ENCODE measurements at places on chromosomes 6 and 20.

GRCh38 chr6:20341564-20341963 lies 60.1 kb upstream of the E2F3 start:
- no peak for DNase-seq

- DNase-seq, result no peak
Observed at GRCh38 chr6:30760549-30760948, 16.2 kb upstream of the IER3 start.

GRCh38 chr20:5000263-5001173 lies 792 bp downstream of the SLC23A2 start:
- DNase-seq, result no peak

- no peak for DNase-seq
Observed at GRCh38 chr20:39359981-39360620, 398.0 kb downstream of the DHX35 start.

GRCh38 chr6:3039384-3039783 lies 28.9 kb upstream of the RIPK1 start:
- no peak for DNase-seq

- DNase-seq, result no peak
Observed at GRCh38 chr6:95266537-95267258, 310.6 kb upstream of the MANEA start.

DNA sequence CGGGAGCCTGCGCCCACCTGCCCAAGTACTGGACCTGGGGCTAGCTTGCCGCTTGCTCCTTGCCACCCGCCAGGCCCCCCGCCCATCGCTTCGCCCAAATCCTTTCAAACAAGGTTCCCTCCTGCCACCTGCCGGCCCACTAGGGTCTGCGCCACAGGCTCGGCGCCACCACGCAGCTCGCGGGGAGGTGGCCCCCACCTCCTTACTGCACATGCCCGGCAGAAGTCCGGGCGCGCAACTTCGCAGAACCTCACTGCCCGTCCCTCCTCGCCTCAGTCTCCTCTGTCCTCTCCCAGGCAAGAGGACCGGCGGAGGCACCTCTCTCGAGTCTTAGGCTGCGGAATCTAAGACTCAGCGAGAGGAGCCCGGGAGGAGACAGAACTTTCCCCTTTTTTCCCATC lies 11.2 kb downstream of the GNAS-AS1 start:
- DNase-seq, result no peak

DNA sequence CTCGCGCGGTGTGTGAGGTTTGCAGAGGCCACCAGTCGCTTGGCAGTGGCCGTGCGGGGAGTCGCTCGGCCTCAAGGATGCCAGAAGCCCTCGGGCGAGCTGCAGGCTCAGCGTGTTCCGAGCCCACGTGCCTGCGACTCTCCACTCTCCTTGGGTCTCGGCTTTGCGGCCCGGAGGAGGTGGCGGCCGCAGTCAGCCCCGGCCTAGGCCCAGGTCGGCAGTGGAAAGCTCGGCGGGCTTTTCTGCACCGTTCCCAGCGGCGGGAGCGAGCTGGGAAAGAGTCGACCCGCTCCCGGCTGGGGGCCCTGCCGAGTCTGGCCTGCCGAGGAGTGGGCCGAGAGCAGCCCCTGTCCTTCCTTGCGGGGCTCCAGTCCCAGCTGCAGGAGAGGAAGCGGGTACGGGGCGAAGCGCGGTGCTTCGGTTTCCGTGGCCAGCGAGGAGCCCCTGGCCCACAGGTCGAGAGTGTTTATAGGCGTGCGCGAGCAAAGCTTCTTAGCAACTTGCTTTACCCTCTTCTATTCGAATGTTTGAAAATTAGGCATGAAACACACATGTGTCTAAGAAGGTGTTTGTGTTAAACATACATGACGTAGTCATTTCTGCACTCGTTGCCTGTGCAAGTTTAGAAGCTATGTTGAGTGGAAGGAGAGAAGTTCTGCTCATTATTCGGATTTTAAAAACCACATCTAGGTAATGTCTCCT lies 5.6 kb downstream of the FOXC1 start:
- DNase-seq, result no peak

DNA sequence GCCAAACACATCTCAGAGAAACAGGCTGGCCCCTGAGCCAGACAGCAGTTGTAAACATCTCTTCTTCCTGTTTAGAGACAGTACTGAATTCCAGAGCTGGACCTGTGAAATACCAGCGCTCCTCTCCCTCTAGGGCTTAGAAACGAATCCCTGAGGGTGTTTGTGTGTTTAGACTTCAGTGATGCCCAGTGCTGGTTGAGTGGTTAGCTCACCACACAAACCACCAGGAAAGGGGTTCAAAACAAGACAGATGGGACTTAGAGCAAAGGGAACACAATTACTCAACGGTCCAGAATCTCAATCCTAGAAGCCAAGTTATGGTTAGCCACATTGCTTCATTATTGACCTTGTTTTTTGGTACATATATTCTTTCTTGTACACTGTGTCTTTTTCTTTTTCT lies 108.7 kb upstream of the TMEM170B start:
- DNase-seq, result no peak

DNA sequence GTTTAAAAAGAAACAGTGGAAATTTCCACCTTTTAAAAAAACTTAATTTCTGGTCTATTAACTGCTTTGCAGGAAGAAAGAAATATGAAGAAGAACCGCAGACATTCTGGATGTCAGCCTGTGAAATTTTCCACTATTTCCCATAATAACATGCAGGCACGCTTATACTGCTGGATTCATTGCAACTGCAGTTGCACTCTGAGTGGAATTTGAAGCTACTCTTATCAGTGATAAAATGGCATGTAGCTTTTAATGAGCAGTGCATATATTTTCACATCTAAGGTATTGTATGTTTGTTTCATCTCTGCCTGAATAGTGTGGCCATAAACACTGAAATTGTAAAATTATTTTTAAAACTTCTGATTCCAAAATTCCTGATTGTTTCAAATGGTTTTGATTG lies 28.2 kb downstream of the NCOA3 start:
- no peak for DNase-seq

All from NCI-H1694 (cell line).